ENCODE measurements at places on chromosomes 11 and 22.
A peak's percentile ranks its signal among the peaks of the same experiment; 100 is the strongest.

DNA sequence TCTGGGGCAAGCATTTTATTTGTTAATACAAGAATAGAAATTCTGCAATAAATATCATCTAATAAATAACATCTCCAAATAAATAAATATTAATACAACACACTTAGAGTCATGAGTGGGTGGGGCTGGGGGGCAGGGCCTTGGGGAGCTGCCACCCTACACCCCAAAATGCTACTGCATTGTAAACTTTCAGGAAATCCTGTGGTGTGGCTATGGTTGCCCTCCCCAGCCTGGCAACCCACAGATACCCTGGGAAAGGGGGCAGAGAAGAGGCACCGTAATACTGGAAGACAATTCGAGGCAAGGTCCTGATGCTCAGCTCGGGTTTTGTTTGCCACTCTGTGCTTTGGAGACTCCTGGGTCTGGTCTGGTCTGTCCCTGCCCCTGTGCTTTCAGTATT lies 9.2 kb downstream of the CLCF1 start:
- DNase-seq, result no peak

GRCh38 chr11:134555510-134555909 lies 143.5 kb upstream of the B3GAT1 start:
- no peak for DNase-seq

DNA sequence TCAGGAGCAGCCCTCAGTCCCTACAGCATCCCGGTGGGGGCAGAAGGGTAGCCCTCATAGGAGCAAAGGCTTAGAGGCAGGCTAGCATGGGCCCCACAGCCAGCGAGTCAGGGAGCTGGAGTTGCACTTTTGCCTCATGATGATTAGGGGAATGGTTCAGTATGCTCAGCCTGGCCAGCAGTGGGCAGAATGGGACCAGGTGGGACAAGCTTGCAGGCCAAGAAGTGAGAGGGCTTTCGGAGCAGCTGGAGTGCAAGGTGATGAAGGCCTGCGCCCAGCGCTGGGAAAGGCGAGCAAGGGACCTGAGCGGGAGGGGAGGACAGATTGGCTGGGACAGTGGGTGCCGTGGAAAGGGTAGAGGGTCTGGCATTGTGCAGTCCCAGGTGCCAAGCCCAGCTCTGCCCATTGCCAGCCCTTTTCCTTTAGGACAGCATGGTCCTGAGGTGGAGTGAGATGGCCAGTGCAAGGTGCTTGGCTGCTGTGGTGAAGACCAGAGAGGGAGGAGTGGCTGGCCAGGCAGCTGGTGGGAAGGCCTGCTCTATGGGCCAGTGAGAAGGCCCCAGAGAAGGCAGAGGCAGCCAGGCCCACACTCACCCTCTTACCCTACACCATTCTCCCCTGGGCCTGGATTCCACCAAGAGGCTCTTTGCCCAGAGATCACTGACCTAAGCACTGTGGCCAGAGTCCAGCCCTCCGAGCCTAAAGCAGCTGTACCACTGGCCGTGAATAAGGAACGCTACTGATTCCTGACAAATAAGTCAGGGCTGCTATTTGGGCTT lies 47.9 kb upstream of the SUSD2 start:
- peak; percentile 29 for DNase-seq

- no peak for DNase-seq
Measured at GRCh38 chr11:75554258-75555022, 7.6 kb upstream of the SERPINH1 start.

GRCh38 chr11:93536101-93536861 lies 6.9 kb downstream of the SMCO4 start:
- DNase-seq, result no peak

GRCh38 chr11:36738292-36738861 lies 140.3 kb upstream of the RAG2 start:
- DNase-seq, result no peak

GRCh38 chr11:118435893-118436624 lies at the start of gene KMT2A:
Gene KMT2A, plus strand, starts transcription at chr11:118436492. Its CDS starts 21 bp downstream, at chr11:118436513.
- peak; percentile 92 for DNase-seq

DNA sequence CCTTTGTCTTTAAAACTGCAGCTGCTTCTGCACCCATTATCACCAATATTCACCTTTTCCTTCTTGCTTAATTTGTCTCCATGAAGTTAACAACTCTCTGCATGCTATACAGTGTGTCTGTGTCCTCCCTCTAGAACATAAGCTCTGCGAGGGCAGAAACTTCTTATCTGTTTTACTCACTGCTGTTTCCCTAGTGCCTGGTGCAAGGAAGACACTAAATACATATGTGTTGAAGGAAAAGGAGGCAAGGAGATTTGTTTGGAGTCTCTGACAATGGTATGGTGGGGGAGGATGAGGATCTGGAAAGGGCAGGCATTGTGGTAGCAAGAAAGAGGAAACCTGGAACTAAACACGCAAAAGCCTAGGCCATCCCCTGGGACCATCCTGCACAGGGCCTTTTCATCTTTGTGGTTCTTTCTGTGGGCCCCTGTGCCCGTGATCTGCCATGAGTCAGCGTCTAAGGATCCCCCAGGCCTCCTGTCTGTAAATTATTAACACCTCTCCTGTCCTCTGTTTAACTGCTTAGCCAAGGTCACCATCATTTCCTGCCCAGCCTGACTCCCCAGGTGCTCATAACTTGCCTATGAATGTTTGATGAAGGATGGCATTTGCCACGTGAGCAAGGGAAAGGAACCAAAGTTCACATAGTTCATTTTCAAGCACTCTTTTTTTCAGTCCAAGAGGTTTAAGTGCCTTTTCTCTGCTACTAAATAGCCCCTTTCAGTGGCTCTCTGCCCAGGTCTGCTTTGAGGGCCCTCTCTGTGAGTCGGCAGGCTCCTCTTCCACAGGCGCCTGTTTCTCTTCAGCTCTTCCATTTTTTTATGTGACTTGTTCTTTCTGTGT lies 131.1 kb downstream of the RASSF10 start:
- DNase-seq, result no peak

DNA sequence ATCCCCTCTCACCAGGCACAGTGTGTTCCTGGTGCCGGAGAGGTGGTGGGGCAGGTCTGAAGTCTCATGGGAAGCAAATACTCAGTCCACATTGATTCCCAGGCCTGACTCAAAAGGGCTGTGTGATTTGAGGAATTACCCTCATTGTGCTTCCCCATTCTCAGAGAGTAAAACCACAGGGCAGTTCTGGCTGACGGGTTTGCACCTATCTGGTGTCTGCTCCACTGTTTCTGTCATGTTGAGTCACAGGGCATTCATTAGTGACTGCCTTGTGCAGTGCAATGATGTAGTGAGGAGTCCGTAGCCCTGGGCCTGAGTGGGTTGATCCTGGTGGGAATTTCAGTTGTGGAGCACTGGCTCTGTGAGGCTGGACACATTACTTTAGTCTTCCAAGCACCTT lies 85.2 kb upstream of the ARHGAP20 start:
- DNase-seq, result no peak

GRCh38 chr22:36819112-36819511 lies 2.3 kb upstream of the PVALB start:
- DNase-seq, result no peak

GRCh38 chr11:92828556-92828955 lies 140.9 kb upstream of the MTNR1B start:
- DNase-seq, result no peak

- DNase-seq, result no peak
Measured at GRCh38 chr22:35218079-35218478, 39.2 kb upstream of the HMGXB4 start.

GRCh38 chr11:61967924-61968757 lies 707 bp upstream of the FTH1 start:
- DNase-seq, result peak; percentile 18

DNA sequence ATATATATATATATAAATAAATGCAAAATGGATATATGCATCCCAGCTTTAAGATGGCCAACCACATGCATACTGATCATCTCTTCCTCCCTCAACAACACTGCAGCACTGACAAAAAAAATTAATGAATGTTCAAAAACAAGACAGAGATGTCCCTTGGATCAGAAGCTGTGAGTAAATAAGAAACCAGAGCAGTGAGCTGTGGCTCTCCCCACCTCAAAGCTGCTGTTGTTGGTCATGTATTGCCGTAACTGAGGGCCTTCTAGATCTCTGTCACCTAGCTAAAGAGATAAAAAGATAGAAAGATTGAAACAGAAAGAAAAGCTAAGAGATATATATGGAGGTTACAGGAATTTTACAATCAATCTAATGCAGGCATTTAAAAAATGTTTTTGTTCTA lies 15.5 kb upstream of the TMEM135 start:
- no peak for DNase-seq

- DNase-seq, result no peak
Measured at GRCh38 chr11:27857588-27857987, 157.3 kb upstream of the BDNF start.

- DNase-seq, result no peak
Measured at GRCh38 chr11:15773476-15774387, 582.6 kb downstream of the SOX6 start.

GRCh38 chr11:78946945-78947902 lies 372.6 kb upstream of the NARS2 start:
- DNase-seq, result no peak

GRCh38 chr11:110435780-110436717 lies 6.3 kb downstream of the FDX1 start:
- no peak for DNase-seq

DNA sequence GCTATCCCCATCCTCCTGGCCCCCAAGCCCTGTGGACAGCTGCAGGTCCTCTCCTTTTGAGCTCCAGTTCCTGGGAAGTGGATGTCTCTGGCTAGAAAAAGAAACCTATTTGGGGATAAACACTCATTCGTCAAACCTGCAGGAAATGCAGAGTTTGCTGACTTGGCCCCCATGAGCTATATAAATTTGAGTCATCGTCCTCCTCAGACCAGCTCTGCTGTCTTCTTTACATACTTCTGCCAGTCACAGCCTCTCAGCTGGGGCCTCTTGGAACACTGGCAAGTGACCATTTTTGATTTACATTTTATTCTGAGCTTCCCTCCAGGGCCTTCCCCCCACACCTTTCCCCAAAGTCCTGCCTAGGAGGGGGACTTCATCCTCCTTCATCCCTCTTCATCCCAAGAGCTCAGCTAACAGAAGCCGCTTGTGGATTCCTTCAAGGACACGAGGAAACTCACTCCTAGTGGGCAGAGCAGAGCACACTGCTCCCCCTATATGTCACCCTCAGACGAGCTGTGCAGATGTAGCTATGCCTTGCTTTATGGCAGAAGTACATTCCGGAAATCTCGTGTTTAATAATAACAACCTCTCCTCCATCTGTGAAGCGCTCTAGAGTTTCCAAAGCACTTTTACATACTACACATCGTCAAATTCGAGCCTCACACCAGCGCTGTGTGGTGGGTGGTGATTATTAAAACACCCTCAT lies 131.8 kb downstream of the FEZ1 start:
- DNase-seq, result no peak

DNA sequence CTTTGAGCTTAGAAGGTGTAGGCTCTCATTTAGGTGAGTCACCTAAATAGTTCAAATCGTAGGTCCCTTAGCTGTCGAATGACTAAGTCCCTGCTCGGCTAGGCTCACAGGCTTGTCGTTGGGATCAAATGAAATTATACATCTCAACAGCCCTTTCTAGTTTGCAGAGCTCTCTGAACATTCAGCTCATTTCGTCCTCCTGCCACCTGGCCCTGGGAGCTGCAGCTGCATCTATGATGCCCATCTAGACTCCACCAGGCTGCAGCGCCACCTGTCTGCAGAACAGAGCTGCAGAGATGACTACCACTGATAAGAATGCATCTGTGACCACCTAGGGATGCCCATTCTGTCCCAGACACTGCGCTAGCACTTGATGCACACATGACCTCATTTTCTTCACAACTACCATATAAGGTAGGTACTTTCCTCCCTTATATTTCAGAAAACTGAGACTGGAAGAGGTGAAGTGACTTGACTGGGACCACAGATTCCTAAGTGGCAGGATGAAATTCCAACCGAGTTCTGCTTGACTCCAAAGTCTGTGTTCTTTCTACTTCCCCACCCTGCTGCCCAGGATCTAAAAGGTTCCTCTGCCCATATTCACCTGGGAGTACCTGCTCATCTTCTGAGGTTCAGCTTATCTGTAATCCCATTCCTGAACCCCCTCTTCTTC lies 141.1 kb upstream of the NARS2 start:
- no peak for DNase-seq

DNA sequence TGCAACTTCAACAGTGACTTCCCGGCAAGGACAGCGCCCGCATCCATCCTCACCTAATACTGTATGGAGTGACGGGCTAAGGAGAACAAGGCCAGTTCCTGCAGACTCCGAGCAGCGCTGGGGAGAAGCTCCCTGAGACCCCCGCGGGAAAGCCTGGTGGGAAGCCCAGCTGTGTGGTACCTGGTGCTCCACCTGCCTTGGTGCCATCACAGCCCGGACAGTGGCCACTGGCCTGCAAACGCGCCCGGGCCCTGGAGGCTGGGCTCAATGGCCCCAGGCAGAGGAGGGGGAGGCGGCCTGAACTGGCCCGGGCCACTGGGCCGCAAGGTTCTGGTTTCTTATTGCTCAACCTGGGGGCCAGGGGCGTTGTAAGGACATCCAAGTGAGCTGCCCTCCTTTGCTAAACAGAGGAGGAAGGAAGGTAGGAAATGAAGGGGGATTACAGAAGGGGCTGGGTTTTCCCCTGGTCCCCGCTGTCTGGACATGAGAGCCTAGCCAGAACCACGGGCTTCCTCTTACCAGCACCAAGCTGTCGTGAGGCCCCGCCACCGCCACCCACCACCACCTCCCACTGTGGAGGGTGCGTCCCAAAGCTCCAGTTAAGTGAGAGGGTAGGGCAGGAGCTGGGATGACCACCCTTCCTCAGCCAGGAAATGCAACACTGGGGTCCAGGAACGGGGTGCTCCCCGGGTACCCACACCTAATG lies 8.5 kb upstream of the CDC42BPG start:
- DNase-seq, result no peak

- no peak for DNase-seq
Measured at GRCh38 chr11:63802637-63803414, 10.4 kb upstream of the SPINDOC start.

GRCh38 chr11:33742249-33742851 lies 6.1 kb upstream of the CD59 start:
- DNase-seq, result no peak

DNA sequence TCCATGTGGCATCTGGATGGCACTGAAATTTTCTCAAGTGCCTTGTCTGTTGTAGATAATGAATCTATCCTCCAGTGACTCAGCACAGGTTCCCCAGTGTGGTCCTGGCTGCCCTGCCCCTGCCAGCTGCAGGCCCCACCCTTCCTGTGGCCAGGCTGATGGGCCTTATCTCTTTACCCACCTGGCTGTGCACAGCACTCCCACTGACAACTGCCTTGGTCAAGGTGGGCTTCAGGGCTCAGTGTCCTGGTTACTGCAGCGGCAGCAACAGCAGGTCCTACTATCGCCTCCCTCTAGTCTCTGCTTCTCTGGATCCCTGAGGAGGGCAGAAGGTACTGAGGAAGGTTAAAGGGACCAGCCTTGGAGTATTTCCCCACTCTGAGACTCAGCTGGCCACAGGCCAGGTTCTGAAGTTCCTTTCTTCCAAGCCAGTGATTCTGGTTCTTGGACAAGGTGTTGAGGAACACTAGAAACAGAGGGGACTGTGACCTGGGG lies 3.1 kb downstream of the HMBS start:
- no peak for DNase-seq

DNA sequence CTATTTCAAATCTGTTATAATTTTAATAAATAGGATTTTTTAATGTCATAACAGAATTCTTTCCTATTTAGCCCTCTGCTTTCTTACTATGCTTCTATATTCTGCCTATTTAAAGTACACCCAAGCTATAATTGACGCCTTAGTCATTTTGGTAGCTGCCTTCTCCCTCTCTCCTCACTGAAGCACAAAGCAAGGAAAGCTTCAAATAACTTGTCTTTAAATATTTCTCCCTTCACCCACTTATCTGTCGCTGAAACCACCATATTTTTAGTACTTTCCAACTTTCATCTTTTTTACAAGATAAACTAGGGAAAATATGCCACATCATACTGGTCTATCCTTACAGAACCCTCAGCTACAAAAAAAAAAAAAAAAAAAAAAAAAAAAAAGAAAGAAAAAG lies 127.9 kb downstream of the ENTHD1 start:
- no peak for DNase-seq

GRCh38 chr11:76317296-76317695 lies 63.6 kb downstream of the THAP12 start:
- no peak for DNase-seq
